ENCODE measurements at places on chromosomes 3 and 15. TPM values are rescaled to one million over a fixed set of nuclear protein-coding genes. Genes with fewer than 3 reads are reported as not detected.

DNA sequence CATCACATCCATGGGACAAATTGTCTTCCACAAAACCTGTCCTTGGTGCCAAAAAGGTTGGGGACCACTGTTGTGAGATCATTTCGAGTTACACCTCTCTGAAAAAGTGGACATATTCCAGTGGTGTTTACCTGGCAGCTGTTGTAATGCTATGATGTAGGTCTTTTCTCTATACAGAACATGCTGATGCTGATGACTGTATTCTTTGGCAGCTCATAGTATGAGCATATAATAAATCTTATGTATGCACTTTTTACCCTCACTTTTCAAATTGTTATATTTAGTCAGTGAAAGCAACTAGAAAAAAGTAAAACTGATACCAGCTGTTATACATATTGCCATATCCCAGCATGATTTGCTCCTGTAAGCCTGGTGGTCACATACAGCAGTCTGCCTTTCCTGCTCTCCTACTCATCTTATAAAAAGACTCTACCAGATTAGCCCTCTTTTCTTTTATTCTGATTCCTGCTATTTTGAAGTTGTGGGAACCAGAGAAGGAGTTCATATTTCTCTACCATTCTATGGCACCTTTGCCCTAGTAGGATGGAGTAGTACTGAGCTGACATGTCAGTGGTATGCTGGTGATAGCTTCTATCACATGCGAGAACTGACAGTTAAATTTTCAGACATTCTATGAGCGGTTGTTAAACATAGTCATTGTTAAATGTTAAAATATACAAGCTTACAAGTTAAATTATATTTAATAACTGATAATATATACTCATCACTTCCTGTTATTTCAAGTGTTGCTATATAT, 128.7 kb downstream of the FNDC3B start:
- no peak for DNase-seq

GRCh38 chr15:41943543-41944312, 28.6 kb downstream of the EHD4 start:
- no peak for DNase-seq

DNA sequence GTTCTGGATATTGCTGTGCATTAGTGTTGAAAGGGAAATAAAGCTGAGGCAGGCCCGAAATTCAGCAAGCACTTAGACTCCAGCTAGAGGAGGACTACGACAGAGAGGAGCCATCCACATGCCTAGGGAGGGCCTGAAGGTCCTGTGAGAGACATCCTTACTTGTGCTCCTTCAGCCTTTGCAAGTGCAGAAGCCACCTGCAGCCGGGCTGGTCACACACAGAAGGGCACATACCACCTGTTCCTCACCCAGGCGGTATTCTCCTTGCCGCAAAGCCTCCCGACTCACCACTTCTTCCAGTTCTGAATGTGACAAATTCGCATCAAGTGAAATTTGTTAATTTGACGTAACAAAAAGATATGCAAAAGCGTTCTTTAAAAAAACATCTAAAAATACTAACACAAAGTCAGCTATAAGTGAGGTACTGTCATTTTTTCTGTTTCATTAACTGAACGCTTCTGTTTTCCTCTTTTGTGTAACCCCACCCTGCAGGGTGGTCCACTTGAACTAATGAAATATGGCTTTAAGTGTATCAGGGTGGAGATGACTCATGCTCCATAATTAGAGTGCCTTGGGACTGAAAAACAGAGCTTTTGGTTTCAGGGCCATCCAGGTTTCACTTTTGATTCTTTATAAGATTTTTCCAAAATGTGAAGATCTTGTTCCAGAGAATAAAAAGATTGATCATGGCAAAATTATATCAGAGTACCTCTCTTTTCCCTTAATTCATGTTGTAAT, 467.9 kb upstream of the ATP11B start:
- no peak for DNase-seq

DNA sequence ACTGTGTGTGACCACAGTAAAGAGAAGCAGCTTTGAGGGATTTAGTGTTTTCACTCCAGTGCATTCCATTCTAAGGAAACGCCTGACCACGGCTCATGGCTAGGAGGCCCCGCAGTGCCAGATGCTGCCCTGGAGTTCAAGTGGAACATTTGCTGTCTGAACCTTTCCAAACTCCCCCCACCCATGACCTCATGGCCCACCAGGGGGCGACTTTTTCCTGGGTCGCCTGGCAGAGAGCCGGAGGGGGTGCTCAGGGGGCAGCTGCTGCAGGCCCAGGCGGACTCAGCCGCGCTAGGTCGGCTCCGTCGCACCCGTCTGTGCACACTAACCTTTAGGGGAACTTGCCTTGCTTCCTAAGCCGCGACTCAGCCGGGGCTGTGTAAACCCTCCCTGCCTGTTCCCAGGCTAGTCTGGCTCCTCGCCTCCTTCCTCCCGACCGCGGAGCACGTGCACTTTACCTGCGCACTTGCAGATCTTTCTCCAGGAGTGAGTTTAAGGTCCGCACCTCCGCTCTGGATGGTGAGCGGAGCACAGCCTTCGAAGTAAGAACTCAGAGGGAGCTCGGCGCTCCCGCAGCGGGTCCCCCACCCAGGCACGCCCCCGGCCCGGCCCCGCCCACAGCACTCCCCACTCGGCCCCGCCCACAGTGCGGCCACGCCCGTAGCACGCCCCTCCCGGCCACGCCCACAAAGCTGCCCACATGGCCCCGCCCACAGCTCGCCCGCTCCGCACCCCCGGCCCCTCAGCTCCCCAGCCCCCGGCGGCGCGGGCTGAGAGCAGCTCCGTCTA, at the start of gene OCA2:
Gene OCA2, minus strand, starts transcription at position 550 of the 789 bp plus-strand sequence. CDS start 17,441 bp downstream, outside the sequence.
- DNase-seq, result no peak

GRCh38 chr3:42098171-42098570, 7.0 kb downstream of the TRAK1 start:
- DNase-seq, result peak; percentile 34

Gene CPLX3
- total RNA-seq, result not detected

GRCh38 chr15:74783072-74783807, 1.4 kb downstream of the CSK start:
- DNase-seq, result peak; percentile 77

DNA sequence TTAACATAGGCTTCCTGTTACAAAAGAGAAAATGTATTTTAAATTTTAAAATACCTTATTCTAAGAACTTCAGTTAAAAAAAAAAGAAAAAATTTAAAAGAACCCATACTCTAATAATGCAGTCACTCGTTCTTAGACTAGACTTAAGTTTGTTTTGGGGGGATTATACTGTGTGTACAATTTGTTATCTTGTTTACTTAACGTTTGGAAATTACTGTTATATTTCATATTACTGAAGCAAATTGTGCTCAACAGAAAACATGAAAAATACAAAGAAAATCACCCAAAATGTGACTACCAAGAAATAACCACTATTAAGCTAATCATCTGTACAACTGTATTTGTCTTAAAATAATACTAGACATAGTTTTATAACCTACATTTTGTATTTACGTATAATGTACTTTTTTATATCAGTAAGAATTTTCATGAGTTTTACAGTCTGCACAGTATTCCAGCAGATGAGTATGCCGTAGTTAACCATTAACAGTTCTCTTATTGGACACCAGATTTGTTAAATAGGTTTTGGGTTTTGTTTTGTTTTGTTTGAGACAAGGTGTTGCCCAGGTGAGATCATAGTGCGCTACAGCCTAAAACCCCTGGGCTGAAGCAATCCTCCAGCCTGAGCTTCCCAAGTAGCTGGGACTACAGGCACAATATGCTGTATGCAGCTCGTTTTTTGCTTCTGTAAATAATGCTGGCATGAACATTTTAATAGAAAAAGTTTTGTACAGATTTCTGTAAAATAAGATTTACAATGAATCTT, 88.8 kb upstream of the CHD2 start:
- DNase-seq, result no peak

GRCh38 chr3:164459521-164460151, 618.7 kb downstream of the SI start:
- no peak for DNase-seq

Gene YEATS2
- 23.8 TPM for total RNA-seq

GRCh38 chr3:74426571-74426970, 187.9 kb downstream of the CNTN3 start:
- DNase-seq, result no peak

- DNase-seq, result no peak
Observed at GRCh38 chr3:71998995-71999673, 214.2 kb upstream of the PROK2 start.

DNA sequence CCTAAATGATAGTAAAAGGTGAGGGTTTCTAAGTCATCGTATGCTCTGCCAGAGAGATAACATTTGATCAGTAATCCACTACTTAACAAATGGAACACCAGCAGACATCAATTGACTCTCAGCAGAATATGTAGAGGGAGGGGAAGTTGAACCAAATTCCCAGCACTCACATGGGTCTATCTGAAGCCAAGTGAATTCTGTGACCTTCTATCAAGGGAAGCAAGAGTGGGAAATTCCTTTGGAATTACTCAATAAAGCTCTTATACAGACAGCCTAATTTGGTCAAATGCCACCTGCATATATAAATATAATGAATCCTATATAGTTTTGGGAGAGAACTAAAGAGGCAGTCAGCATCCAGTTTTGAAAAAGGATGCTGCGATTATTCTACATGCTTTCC, 15.8 kb upstream of the KCNMB2 start:
- no peak for DNase-seq

DNA sequence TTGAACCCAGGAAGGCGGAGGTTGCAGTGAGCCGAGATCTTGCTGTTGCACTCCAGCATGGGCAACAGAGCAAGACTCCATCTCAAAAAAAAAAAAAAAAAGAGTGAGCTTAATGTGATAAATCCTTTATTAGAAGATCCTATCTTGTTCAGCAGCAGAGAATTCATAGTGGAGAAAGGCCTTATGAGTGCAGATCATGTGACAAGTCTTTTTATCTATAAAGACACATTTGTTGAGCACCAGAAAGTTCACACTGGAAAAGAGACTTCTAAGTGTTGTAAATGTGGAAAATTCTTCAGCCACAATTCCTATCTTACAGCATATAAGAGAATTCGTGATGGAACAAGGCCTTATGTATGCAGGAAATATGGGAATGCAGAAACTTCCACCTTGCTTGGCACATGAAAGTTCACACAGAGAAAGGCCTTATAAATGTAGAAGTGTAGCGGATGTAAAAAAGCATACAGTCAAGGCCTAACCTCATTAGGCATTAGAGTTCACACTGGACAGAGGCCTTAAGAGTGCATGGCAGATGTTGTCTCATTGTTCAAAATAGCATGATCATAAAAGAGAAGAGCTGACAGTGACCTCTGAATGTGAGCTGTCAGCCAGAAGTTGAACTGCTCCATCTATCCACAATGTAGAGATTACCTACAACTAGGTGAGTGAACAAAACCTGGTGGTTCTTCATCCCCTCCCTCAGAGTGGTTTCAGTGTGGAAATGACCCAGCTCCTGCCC, 16.7 kb downstream of the ADAM10 start:
- DNase-seq, result no peak

Gene DBR1
- 14.5 TPM for total RNA-seq

Gene TMIE
- total RNA-seq, result not detected

DNA sequence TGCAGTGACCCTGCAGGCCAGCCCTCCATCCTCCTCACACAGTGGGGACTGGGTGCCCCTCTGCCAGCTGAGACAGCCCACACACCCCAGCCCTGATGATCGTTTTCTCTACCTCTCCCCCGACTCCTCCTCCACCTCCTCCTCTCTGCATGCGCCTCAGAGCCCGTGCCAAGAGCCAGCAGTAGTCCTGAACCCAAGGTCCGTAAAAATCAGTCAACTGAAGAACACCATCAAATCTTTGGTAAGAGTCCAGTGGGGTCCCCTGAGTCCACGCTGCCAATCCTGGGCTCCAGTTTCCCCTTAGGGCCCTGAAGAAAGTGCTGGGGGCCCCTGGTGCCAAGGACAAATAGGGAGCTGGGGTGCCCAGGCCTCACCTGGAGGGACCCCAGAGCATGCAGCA, 109.3 kb upstream of the FAN1 start:
- no peak for DNase-seq

Gene HHATL
- total RNA-seq, result not detected

GRCh38 chr3:95705786-95706418, 1108.5 kb upstream of the EPHA6 start:
- DNase-seq, result peak; percentile 2

- DNase-seq, result no peak
Observed at GRCh38 chr15:44883199-44883877, 73.1 kb upstream of the TERB2 start.

DNA sequence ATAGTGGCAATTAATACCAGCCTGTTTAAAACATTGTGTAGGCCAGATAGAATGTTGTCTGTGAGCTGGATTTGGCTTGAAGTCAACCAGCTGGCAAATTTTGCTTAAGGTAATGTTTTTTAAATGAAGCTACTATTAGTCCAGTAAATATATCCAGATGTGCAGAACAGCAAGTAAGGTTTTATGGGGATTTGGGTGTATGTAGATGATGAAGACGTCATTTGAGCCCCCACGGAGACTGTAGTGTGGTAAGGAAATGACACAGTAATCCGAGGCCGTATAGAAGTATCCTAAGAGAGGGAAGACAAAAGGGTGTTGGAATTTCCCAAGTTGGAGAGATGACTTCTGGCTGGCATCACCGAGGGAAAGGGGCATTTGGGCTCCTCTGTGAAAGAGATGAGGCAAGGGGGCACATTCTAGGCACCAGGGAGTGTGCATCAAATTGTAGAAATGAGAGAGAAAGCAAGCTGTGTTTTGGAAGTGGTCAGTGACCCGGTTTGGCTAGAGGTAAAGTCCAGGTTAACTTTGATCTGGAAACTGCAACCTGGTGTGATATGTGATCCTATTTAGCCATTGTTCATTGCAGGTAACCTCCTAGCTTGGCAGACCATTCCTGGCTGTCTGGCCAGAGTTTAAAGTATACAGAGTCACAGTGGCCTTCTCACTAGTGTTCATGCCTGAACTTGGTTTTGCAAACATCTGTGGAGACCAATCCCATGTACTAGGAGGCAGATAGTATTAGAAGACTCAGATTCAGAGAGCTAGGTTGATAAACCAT, 104.2 kb downstream of the ITPR1 start:
- DNase-seq, result no peak

DNA sequence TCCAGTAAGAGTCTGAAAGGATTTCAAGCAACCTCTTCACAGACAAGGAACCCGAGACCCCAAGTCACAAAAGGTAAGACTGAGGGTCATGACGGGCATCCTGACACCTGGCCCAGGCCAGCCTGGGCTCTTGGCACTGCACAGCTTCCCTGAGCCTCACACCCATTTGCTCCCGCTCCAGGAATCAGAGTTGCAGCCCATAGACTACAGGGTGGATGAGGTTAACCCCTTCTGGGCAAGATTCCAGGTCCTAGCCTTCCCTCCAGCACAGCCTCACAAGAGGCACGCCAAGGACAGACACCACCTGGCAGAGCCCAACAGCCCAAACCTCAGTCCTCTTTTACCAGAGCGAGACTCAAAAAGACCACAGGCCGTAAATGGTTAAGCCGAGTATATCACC, 36.2 kb downstream of the RBPMS2 start:
- DNase-seq, result no peak

GRCh38 chr3:50182533-50183099, 8.8 kb upstream of the GNAT1 start:
- no peak for DNase-seq

Gene RFT1
- 11.3 TPM for total RNA-seq

All from lung microvascular endothelial cell (primary cell).